COR-L47 (cell line): ENCODE measurements at places on chromosomes 4 and X.

DNA sequence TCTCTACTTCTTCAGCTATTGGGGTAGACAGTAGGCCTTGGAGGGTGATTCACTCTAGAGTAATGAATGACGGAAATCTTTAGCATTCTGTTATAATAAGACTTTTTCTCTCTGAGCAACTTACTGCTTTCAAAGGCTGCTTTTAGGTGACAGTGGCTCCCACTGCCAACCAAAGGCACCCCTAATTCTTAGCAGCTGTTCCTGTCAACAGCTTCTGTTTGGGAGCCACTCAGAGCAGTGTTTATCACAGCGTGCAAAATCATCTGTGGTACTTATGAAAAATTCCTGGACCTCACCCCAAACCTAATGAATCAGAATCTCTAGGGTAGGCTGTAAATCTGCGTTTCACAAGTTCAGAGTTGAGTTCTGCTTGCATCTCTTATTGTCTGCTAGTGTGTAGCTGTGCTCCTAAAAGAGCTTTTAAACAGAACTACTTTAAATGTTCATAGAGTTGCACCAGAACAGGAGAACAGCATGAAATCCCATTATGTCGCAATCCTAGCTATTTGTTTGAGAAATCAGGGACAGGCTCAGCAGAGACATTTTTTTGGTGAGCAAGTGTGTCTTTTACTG is 52.8 kb upstream of the POU4F2 start:
- DNase-seq: no peak

DNA sequence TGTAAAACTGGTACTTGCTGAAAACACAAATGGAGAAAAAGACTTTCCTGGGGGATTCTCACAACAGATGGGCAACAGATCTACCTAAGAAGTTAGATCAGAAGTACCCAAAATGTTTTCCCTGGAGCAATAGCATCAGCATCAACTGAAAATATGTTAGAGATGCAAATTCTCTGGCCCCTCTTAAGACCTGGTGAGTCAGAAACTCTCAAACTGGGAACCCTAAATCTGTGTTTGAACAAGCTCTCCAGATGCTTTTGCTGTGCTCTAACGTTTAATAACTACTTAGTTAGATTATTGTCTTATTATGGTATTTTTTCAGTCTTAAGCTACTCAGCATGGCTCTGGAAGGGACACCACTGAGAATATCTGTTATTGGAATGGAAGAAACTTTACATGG is 55.2 kb upstream of the TRPC3 start:
- DNase-seq: no peak

DNA sequence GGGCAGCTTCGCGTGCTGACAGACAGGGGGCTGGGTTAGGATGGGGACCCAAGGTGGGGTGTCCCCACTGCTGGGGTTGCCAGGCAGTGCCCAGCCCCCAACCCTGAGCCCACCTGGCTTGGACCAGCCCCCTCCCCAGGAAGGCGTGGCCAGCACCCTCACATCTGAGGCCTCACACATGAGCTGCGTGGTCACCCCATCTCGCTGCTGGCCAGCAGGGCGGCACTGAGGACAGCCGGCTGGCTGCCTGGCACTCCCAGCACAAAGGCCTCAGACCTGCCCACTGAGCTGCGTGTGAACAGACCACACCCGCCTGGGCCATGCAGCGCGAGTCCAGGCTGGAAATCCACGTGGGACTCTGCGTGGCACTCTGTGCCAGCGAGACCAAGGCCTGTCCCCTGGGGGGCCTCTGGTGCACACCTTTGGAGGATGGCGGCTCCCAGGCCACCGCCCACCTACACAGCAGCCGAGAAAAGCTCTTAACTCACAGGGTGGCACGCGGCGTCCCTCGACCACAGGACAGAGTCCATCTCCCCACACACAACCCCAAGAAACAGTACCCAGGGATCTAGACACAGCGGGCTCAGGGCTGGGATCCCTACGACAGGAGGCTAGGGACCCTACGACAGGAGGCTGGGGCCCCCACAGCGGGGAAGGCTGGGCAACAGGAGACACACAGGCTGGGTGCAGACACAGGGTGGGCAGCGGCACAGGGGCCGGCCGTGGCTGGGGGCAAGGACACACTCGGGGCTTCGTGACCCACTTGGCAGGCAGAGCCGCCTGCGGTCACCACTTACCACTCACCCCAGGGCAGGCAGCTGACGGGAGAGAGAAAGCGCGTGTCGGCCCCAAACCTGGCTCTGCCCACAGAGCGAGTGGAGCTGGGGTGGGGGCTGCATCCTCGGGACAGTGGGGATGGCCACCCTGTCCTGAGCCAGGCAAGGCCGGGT is 9.8 kb downstream of the DGKQ start:
- DNase-seq: peak; percentile 7

GRCh38 chrX:111352424-111352823 is 59.6 kb downstream of the DCX start:
- DNase-seq: peak; percentile 32

DNA sequence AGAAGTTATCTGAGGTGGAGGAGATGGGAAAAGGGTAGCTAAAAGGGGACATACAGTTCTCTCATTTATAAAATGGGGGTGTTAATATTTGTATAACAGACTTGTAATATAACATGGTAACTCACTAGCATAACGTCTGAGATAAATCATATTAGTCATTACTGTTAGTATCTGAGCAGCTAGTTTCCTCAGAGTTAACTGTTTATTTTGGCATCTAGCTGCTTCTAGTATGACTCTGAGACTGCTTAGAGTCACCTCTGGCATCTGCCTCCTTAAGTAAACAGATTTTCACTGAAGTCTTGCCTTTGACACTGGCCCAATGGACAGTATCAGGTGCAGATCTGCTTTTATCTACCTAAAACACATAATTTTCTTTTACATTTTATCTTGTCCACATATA is 58.1 kb downstream of the SLC30A9 start:
- DNase-seq: no peak

DNA sequence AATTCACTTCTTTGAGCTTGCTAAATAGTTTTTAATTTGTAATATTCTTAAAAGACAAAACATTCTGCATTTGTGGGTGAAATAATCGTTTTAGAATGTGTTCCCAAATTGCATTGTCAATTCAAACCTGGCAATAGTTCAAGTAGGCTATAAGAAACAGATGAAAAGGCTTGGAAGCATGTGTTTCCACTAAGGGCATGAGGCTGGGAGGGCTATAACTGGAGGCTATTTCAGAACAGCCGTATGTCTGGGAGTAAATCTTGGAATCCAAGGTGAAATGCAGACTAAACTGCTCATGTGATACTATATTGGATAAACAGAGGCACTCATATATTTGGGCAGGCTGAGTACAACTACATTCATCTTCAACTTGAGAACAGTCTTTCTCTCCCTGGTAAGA is 117.4 kb upstream of the GRPR start:
- DNase-seq: no peak

- DNase-seq: no peak
Measured at GRCh38 chrX:16403808-16404207, 236.5 kb downstream of the MAGEB17 start.

- no peak for DNase-seq
Measured at GRCh38 chr4:149534779-149535178, 280.9 kb downstream of the IQCM start.

GRCh38 chr4:100414016-100414790 is 103.6 kb downstream of the EMCN start:
- no peak for DNase-seq

DNA sequence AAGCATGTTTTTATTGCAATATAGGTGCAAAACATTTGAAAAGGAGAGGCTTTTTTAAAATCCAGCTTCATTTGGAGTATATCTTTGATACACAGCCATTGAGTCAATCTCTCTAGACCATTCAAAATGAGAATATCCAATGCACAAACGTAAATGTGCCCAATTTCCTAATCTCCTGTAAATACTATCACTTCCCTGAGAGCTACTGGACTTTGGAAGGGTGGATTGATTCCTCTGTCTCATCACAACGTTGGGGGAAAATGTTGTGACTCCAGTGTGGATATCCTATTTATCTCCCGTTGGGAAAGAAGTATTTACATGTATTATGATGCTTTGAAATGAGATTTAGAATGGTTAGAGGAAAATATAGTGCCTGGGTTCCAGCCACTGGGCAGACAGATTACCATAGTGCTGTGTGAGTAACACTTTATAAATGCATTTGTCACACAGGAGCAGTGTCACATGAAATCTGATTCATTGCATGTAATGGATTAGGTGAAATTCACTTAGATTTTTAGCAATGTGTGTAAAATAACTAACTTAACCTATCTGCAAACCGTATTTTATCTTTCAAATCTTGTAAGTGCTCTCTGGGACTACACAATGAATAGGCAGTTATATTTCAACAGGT is 64.4 kb upstream of the VCX3A start:
- DNase-seq: no peak

GRCh38 chr4:10662937-10663336 is 21.6 kb downstream of the CLNK start:
- no peak for DNase-seq

DNA sequence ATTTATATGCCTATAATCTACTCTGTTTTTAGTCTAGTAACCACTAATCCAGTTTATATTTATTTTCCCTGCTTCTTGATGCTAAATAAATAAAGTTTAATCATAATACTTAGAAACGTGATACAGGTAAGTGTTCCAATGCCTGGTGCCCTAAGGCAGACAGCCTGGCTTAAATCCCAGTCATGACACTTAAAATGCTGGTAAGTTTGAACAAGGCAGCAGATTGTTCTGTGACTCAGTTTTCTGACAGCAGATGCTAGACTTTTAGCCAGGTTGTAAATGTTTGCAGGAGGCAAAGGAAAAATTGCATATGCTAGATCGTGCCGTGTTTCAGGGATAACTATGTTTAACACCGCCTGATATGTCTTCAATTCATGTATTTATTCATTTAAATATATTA is 2661.6 kb downstream of the PCDH7 start:
- peak; percentile 57 for DNase-seq

- peak; percentile 50 for DNase-seq
Measured at GRCh38 chrX:24619647-24620046, 27.5 kb downstream of the PCYT1B start.

DNA sequence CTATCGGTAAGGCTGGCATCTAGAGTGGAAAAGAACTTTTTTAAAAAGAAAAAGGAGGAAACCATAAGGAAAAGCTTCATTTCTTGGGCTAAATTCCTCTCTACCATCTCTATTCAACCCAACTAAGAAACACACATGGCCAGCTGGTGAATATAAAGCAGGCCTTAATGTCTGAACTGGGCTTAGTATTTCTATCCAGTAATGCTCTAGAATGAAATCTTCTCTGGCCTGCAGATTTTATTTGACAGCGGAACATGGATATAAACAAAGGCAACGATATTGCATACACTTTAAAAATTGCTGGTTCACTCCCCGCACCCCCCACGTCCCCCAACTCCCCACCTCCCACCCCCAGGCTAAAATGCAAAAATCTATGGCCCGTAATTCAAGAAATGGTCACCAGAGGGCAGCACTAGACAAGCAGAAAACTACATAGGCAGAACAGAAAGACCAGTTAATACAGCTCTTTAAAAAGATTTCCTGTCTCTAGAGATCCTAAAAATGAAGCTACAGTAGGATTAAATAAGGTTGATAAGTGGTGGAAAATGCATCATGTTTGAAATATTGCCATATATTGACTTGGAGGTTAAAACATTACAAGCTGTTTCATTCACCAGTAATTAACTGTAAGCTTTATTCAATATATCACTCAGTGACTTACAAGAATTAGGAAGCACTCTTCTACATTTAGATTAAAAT is 155.2 kb upstream of the GALNT7 start:
- no peak for DNase-seq

DNA sequence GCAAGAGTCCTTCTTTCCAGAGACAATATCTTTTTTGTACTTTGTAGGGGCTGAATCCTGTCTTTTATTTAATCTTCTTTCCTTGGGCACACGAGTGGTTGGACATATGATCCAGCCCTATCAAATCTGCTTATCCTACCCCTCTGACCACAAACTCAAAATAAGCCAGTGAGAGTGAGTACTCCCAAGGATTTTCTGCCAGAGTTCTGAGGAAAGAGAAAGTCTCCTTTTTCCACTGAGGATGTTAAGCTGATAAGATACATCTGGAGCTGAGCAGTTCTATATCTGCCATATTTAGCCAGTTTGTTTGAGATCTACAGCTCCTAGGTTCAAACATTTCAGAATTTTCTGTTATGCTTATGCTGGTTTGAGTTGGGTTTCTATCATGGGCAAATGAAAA is 134.8 kb upstream of the NWD2 start:
- DNase-seq: no peak

- DNase-seq: no peak
Measured at GRCh38 chrX:53194308-53194707, 30.7 kb downstream of the KDM5C start.

- DNase-seq: no peak
Measured at GRCh38 chr4:103499094-103499493, 220.7 kb downstream of the TACR3 start.

DNA sequence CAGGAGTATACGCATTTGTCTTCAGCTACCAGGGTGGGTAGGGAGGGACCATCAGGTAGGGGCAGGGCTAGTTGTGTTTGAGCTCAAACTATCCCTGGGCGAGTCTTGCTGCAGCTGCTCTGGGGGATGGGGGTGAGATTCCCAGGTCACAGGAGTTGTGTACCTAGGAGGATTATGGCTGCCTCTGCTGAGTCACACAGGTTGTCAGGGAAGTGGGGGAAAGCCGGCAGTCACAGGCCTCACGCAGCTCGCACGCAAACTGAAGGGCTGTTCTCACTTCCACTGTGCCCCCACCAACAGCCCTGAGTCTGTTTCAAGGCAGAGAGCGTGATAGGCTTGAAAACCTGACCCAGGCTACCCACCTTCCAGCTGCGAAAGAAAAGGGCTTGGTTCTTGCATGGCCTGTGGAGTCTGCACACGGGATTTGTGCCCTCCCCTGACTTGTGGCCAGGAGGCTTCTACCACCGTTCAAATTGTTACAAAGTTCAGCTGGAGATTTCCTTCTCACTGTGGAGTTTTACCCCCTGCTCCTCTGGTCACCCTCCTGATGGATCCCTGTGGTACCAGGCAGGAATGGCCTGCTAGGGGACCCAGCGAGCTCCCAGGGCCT is 63.8 kb downstream of the ARFIP1 start:
- DNase-seq: no peak

DNA sequence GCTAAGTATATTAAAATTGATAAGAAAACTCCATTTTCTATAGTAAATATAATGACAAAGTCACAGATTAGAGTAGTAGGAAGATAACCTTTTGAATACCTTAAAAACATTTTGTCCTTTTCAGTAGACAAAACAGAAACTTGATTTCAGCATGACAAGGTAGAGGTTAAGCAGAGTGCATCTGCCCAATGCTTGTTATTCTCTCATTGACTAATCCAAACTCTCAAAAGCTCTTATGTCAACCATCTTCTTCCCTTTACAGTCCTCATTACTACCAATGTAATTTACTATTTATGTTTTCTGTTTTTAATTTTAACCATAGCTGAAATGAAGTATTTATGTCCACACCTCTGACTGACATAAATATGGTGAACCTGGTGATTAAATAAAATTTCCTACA is 11.1 kb downstream of the NIPAL1 start:
- DNase-seq: no peak
